ENCODE measurements at places on chromosomes 6 and 20.

DNA sequence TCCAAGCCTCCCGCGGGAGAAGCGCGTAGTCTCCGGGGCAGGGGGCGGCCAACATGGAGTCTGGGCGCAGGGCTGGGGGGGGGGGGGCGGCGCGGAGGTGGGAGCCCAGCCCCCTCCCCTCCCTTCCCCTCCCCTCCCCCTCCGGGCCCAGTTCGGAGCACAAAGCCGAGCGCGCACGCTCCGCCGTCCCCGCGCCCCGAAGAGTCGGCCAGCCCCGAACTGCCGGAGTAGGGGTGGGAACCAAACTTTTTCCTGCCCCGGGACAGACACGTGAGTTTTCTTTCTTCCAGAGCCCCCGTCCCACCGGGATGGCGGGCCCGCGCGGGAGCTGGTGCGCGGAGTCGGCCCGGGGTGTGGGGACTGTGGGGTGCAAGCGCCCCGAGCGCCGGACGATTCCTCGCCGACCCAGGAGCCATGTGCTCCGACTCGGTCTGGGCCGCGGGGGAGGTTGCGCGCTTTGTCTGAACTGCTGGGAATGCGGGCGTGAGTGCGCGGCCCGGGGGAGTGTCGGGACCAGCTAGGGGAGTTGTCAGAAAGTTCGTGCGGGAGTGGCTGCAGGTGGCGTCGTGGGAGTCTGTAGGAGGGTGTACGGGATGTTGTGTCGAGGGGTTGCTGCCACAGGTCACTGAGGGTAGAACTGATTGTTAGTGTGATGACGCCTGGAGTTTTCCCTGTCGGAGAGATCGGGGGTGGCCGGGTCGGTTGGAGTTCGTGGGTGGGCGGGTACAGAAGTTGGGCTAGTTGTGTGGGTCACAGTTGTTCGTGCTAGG, 1.2 kb downstream of the TGIF2 start:
- DNase-seq, result no peak

- no peak for DNase-seq
Observed at GRCh38 chr6:109834131-109834530, 143.0 kb downstream of the FIG4 start.

- DNase-seq, result no peak
Observed at GRCh38 chr6:63527658-63528514, 44.4 kb upstream of the LOC128125822 start.

GRCh38 chr20:10579942-10580341, 93.9 kb downstream of the JAG1 start:
- no peak for DNase-seq

DNA sequence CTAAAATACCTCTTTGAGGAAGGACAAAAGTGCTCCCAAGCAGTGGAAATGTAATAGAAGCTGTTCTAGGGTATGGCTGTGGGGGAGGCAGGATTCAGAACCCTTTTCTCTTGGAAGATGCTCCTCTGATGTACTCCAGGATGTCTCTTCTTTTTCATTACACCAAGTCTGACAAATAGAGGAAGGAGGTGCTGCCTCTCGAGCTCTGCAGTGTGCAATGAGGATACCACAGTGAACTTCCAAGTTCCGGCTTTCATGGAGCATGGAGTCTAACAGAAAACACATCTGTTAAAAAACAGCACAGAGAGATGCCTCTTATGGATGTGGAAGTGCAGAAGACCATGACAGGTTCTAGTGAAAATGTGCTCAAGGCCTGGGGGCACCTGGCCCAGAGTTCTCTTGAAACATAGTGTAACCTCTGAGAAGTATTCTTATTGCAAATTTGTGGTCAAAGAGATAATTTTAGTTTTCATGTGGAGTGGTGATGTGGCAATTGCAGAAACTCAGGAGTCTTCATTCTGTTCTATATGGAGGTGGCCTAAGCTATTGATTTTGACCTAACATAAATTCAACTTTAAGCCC, 362.0 kb upstream of the CITED2 start:
- no peak for DNase-seq

GRCh38 chr6:129662980-129663431, 47.0 kb downstream of the ARHGAP18 start:
- DNase-seq, result no peak

- DNase-seq, result no peak
Observed at GRCh38 chr6:132354517-132355167, 46.6 kb downstream of the MOXD1 start.

DNA sequence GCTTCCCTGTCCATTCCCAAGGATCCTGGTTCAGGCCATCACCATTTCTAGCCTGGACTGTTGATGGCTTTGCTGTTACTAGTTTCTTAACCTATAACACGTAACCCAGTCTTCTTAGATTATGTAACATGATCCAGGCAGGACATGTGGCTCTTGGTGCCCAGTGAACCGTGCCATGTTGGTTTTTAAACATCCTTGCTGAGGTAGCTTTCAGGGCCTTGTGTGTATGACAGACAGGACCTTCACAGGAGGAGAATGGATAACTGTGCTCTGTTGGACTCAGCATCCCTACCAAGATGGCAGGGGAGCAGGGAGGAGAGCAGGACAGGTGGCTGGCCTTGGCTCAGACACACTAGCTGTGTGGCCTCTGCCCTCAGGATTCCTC, 46.8 kb downstream of the PANK2 start:
- no peak for DNase-seq

- DNase-seq, result no peak
Observed at GRCh38 chr6:73866305-73866704, 170.3 kb downstream of the CD109 start.

DNA sequence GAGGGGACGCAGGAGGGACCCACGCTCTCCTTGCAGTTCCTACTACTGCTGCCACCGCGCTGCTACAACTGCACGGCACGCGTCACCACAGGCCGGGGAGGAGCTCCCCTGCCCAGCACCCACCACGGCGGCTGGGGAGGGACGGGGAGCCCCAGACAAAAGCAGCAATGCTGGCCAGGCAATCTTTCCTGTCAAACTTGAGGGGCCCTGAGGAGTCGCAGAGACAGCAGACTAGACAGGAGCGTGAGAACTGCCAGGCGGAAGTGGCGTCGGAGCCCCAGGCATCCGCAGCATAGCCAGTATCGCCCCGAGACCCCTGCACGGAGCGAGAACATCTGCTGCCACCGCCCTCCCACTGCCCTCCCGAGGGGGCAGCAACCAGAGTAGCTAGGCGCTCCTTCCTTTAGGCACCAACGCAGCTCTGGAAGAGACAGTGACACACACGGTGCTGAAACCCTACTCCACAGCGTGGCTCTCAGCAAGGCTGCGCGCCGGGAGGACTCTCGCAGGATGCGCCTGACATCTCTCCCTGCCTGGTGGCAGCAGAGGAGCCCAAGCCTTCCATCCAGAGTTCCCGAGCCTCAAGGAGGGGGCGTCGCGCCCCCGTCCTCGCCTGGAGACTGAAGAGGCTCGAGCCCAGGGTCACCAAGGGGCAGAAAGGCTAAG, 2.2 kb downstream of the TAF4 start:
- DNase-seq, result no peak

DNA sequence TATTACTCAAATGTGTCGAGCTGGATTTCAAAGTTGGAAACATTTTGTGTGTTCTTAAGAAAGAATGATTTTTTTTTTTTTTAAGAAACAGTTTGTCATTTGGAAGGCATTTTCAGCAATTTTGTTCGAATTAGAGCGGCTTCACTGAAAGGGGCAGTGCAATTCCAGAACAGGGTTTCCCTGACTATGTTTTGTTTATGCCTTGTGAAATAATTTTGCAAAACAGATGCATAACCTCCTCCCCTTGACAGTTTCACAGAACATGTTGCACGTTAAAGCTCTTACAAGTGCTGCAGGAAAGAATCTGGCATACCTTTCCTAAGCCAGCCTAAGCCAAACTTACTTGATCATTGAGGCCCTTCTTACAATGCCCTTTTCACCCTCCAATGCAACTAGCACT, 216.0 kb upstream of the SSTR4 start:
- no peak for DNase-seq

GRCh38 chr6:24154121-24154520, 28.1 kb downstream of the NRSN1 start:
- DNase-seq, result no peak

DNA sequence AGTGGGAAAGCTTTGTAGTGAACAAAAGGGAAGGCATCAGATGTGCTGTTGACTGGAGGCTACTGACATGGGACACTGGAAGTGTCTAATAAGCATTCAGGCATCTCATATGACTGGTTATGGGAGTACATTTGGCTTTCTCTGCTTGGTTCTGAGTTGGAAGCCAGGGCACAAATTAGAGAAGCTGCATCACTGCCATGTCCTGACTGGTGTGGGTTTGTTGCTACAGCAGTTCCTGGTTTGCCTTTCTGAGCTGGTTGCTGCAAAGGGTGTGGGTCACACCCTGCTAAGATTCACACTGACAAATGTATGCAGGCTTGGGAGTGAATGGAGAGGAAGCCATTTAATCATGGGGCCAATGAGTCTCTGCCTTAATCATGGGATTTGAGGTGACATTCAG, 36.2 kb upstream of the NANP start:
- DNase-seq, result no peak

- DNase-seq, result no peak
Observed at GRCh38 chr20:37263686-37264085, 2.1 kb upstream of the GHRH start.

DNA sequence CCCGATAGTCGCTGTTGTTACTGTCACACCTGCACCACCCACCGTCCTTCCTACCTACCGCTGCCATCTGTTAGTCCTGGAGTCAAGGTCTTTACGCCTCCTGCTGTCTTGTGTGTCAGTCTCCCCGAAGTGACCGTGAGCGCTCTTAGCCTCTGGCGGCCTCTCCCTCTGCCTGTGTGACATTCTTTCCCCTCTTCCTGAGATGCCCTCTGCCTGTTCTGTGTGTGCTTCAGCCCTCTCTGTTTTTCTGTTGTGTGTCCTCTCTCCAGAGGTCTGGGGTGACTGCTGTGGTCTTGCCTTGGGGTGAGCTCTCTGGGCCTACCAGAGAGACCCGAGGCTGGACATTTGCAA, 54.9 kb downstream of the TCP11 start:
- DNase-seq, result no peak

DNA sequence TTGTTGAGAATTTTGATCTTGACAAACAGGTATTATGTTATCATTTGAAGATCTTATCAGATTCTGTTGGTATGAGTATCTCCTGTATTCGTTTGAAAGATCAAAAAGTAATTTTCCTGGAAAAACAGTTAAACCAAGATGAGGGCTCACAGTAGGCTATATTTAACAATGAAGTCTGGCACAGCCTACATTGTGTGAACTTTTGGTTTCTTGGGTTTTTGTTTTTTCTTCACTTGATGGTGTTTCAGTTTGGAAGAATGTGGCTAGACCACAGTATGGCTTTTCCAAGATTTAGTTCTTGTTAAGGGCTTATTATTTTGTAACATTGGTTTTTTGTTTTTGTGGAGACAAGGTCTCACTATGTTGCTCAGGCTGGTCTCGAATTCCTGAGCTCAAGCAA, 306.4 kb downstream of the CDKAL1 start:
- DNase-seq, result no peak

- DNase-seq, result no peak
Observed at GRCh38 chr6:122713138-122713537, 66.4 kb upstream of the FABP7 start.

- DNase-seq, result no peak
Observed at GRCh38 chr6:97133067-97133466, 149.9 kb downstream of the MMS22L start.

- no peak for DNase-seq
Observed at GRCh38 chr6:18601516-18602020, 214.4 kb downstream of the RNF144B start.

DNA sequence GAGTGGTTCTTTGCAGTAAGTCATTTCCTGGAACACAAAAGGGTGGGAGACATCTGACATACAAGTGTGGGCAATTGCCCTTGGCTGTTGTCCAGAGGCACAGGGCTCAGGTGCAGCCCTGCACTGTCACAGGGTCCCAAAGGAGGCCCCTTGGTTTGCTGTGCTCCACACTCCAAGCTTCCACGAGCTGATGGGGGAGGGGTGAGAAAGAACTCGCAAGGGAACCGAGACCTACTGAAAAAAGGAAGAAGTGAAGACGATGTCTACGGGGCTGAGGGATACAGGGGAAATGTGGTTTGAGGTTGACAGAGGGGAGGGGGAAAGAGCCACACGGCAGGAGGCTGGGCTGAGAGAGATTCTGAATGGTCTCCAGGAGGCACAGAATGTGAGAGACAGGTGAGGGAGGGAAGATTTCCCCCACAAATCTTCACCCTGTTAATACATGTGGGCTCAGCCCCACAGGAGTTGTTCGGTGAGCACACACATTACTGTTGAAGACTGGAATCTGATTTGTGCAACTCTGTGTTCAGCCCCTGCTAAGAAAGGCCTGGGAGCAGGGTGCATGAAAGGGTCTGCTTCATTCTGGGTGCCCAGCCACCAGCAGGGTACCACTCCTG, 123.4 kb downstream of the LY86 start:
- DNase-seq, result no peak

- no peak for DNase-seq
Observed at GRCh38 chr6:89048985-89049384, 31.6 kb upstream of the PNRC1 start.

DNA sequence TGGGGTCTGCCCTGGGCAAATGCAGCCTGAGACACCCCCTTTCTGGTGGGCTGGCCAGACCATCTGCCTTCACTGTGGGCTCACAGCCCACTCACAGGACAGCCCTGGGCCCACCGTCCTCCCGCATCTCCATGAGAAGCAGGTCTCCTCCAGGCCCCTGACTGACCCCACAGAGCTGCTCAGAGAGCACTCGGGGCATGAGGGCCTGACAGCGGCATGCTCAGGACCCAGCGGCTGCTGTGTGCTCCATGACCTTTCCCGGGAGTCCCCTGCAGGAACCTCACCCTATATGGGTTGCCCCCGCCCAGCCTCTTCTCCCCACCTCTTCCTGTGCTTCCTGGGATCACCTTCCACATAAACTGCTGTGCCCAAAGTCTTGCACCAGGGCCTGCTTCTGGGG, 162.4 kb upstream of the CST7 start:
- no peak for DNase-seq

GRCh38 chr6:9799582-9799981, 615.3 kb downstream of the TFAP2A start:
- no peak for DNase-seq

- no peak for DNase-seq
Observed at GRCh38 chr20:43459022-43459942, 1.6 kb downstream of the SRSF6 start.

DNA sequence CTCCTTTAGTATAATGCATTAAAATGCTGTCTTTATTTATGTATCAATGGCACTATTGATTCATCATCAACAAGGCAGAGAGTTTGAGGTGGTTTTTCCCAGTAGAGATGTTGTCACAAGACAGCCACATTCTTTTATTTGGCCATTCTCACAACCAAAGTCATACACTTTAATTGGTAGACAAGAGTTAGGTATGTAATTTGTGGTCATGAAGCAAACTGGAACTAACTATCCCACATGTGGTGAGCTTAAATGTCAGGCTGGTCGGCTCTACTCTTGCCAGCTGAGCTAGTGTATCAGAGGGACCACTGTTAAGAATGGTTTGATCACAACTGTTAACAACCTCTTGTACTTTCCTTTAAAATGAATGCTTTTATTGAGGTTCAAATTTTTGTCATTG, 714.6 kb downstream of the CD109 start:
- DNase-seq, result no peak

- no peak for DNase-seq
Observed at GRCh38 chr6:165059032-165059431, 250.4 kb downstream of the C6orf118 start.

- no peak for DNase-seq
Observed at GRCh38 chr6:33248643-33248931, 23.1 kb downstream of the VPS52 start.

- DNase-seq, result no peak
Observed at GRCh38 chr6:9540534-9541126, 874.2 kb downstream of the TFAP2A start.

Measured in D721Med (cell line).